Gastroesophageal sphincter (tissue), 4 donors: ENCODE measurements at places on chromosomes 12 and 14. TPM values are rescaled to one million over a fixed set of nuclear protein-coding genes. Genes with fewer than 3 reads are reported as not detected.

- ATAC-seq: no peak
Measured at GRCh38 chr12:7369274-7369729, 65.4 kb downstream of the ACSM4 start.

DNA sequence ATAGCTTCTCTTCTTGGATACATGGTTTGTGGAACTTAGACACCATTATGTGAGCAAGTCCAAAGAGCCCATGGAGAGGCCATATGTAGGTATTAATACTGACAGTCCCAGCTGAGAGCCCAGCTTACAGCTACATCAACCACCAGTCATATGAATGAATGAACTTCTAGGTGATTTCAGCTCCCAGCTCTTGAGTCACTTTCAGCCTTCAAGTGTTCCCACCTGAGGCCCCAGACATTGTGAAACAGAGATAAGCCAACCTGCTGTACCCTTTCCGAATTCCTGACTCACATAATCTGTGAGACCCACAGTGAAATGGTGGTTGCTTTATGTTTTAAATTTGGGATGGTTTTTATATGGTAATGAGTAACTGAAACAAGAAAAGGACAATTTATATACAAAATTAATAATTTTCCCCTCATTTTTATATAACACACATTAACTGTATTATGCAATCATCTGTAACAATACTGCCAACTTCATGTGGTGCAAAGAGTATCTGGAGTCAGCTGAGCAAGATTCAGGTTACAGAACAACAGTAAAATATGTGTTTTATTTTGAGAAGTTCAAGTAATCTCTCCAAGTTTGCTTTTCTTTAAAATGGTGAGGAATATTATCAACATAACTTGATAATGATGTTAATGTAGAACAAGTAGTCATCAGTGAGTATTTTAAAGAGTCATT, 27.7 kb upstream of the FBXO33 start:
- no peak for ATAC-seq

The PKP2 gene
- total RNA-seq: 1.2 TPM

DNA sequence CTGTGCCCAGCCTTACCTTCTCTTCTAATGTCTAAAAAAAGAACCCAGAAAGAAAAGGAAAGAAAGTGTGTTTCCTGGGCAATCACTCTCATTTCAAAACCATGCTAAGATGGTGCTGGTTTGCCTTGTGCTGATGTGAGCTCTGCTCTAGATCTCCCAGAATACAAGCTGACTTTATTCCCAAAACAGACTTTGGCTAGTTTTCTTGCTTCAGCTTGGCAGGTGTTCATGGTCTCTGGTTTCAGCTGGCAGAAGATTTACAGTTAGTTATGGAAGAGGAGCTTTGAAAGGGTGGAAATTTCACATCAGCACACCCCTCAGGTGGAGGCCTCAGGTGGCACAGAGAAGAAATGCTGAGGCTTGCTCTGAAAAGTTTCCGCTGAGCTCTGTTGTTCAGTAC, 34.4 kb downstream of the PPP1R36 start:
- ATAC-seq: no peak

- no peak for ATAC-seq
Measured at GRCh38 chr12:67039995-67040860, 228.9 kb upstream of the CAND1 start.
